Brain (organoid and tissue), 16 donors: ENCODE measurements at places on chromosomes 2 and 18. TPM values are rescaled to one million over a fixed set of nuclear protein-coding genes. Genes with fewer than 3 reads are reported as not detected.

GRCh38 chr2:37321029-37321682 lies 3.5 kb downstream of the PRKD3 start:
- no peak for DNase-seq

- DNase-seq, result no peak
Observed at GRCh38 chr2:864501-865106, 86.0 kb upstream of the SNTG2 start.

- no peak for DNase-seq
Observed at GRCh38 chr18:32317651-32318050, 127.8 kb downstream of the MEP1B start.

DNA sequence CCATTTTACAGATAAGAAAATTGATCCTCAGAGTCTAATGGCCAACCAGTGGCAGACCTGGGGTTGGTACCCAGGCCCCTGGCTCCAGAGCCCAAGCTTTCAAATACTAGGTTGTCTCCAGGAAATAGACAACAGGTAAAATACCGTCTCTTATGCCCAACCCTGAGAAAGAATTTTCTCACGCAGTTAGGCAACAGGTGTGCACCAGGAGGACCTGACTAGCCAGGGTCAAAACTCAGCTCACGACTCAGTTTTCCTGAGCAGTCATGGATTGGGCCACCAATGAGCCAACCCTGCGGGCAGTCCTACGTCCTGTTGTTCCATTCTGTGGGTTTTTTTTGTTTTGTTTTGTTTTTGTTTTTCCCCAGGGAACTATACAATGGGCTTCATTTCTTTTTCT lies 13.5 kb downstream of the TRIB2 start:
- DNase-seq, result no peak

REG3G gene
- polyA plus RNA-seq, result not detected

DNA sequence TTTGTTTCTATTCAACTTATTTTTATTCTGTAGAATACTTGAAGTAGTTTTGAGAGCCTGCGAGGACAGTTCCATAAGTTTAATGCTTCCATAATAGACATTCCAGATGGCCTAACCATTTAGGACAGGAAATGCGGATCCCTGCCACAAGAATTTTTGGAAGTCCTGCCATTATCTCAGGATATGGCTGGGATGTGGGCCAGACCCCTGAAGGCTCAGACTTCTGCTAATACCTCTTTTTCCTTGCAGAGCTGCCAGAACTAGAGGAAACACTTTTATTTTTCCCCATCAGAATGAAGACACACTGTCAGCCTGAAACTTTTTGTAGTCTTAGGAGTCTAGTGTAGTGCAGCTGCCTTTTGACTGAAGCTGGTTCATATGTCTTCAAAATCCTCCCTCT lies 806.5 kb downstream of the TDRD15 start:
- no peak for DNase-seq

- DNase-seq, result no peak
Observed at GRCh38 chr2:9370746-9371145, 52.6 kb downstream of the ITGB1BP1 start.

DNA sequence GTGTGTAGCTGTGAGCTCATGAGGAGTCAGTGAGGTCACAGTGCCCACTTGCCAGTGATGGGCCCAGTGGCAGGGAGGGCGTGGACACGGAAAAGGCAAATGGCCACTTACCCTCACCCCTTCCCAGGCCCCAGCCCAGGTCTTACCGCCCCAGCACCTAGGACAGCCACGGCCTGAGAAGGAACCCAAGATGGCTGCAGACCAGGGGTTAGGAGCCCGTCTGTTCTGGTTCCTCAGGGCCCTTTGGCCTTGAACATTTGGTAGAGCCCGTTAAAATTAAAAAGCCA lies 74.1 kb downstream of the EMX1 start:
- DNase-seq, result no peak

DNA sequence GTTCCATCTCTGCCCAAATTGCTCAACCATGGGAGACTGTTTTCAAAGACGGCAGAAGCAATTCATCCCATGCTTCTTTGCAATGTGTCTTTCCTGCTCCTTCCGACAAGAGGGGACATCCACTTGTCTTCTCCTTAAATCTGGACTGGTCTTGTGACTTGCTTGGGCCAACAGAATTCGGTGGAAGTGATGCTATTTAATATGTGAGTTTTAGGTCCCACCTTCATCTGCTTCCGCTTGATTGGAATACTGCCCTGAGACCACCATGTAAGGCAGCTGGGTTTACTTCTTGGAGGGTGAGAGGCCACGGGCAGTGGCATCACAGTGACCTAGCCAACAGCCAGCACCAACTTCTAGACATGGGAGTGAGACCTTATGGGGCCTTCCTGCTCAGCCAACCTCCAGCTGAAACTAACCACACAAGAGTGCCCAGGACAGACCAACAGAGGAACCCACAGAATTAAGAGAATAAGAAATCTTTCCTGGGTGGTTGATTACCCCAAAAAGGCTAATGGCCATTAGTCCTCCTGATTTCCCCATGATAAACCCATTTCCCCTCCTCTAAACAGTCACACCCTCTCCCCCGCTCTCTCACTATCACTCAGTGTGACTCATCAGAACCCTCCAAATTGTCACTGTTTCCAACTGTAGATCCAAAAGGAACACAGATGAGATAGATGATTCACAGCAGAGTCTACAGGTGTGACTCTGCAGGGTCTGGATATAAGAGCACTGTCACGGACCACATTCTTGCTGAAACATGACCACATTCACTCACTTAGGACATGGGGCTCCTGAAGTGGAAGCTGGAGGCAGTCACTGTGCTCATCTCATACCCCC lies 16.2 kb upstream of the RHOB start:
- DNase-seq, result no peak

- DNase-seq, result no peak
Observed at GRCh38 chr2:135783439-135783838, 41.8 kb downstream of the UBXN4 start.

- no peak for DNase-seq
Observed at GRCh38 chr18:36752929-36753865, 75.6 kb downstream of the TPGS2 start.

DNA sequence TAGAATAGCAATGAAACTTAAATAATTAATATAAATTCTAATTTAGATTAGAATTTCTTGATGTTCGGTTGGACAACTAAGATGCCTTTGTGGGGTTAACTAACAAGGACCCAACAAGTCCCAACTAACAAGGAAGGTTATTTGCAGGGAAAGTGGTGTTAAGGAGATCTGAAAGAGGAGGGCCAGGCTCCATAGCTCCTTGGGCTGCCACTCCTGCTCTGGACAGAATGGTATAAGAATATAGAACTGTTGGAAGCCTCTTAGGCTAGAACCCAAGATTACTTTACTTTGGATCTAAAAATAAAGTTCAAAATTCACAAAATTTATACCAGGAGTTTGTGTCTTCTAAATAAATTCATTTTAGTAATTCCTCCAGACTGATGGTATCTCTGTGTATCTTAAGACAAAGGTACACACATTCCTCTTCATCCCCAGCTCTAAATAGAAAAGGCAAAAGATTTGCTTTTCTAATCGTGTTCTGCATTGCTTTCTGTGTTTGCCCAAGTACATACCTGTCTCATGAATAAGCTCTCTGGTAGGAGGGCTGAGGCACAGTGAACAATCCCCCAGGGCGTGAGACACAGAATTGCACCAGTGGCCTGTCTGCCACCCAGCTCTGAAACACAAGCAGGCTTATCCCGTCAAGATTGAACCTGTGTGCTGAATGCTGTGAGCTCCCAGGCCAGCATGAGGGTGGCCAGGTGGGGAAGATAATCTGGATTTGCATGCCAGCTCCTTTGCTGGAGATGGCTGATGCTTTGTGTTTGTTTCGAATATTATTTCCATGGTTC lies 176.0 kb downstream of the ACKR3 start:
- no peak for DNase-seq

DNA sequence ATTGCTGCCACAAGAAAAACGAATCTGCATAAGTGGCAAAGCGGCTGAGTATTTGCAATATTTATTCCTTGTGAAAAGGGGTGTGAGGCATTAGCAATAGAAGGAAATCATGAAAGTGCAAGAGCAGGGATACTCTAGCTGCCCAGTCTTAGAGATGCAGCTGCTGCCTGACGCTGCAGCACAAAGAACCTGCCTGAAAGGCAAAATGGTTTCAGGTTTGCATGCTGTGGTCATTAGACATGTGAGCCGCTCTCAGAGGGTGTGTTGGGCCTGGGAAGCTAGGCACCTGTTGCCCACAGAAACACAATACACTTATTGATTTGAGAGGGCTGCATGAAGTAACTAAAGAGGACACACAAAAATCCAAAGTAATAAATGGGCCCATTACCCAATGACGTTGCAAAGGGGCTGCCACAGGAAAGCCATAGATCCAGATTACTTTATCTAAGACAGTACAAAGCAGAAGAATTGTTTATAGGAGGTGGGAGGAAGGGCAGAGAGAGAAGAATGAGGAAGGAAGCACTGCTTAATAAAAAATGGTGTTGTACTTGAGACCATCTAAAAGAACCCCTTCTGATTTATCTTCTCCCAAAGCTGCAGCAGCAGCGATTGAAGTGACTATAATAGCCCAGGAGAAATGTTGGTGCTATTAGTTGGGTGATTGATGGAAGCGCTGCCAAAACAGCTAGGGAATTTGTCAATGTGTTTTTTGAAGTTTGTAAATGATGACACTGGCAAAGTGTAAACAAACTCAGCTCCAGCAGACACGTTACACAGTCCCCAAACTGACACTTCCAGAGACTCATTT lies 492.4 kb upstream of the ACVR2A start:
- DNase-seq, result peak; percentile 36

GRCh38 chr2:122096761-122097160 lies 341.3 kb downstream of the TSN start:
- DNase-seq, result no peak

DNA sequence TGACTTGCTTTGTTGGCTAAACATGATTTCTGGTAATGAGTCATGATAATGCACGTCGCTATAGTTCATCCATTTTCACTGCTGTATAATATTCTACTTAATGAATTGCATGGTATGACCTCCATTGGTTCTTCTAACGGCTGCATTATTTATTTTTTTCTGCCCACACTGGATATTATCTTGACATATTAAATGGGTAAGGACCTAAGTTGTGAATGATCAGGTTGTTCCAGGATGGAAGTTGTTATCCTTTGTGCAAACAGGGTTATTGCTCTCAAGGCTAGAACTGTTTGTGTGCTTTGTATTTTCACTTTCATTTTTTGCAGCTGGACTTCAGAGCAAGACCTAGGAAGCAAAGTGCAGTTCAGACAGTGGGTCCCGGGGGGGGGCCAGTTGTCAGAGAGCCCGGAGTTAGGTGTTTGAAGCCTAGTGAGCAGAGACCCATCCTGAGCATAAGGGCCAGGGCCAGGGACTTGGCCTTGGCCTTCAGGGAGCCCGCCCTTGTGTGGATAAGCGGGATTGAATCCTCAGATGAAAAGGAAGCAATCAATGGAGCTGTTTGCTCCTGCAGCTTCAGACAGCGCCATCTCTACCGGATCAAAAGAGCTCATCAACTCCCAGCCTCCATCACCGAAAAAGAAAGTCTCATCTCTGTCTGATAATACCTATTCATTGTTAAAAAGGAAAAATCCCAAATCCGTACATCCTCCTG lies 48.2 kb downstream of the AGAP1 start:
- peak; percentile 64 for DNase-seq

DNA sequence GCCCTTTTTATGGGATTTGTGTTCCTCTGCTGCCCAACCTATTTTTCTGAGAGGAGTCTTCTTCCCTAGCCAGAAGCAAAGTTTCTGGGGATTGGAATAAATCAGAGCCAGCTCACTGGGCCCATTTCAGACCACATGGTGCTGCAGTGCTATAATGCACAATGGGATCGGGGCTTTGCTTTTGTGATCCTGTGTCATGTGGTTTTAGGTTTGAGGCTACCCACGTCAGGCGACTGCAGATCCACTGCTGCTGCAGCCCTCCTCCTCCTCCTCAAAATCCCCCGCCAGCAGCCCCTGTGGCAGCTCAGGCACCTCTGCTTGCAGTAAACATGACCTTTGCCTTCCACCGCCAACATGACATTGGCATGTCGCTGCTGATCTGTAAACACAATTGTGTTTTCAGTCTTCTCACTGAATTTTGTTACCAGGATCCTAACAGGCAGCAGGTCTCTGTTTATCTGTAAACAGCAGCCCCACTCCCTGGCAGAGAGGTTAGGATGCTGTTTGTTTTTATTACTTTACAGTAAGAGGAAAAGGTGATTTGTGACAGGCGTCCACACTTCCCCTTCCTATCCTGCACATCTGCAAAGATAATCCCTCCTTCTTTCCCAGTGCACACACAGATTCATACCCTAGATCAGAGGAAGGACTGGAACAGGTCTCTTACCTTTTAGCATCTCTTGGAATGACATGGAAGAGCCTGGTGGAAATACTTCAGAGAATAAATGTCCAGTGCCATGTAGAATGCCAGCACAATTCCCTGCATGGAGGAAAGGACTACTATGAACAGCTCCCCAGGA lies 130.8 kb downstream of the FOXI3 start:
- DNase-seq, result peak; percentile 19

FAM110C gene
- polyA plus RNA-seq, result 1.3 TPM

DNA sequence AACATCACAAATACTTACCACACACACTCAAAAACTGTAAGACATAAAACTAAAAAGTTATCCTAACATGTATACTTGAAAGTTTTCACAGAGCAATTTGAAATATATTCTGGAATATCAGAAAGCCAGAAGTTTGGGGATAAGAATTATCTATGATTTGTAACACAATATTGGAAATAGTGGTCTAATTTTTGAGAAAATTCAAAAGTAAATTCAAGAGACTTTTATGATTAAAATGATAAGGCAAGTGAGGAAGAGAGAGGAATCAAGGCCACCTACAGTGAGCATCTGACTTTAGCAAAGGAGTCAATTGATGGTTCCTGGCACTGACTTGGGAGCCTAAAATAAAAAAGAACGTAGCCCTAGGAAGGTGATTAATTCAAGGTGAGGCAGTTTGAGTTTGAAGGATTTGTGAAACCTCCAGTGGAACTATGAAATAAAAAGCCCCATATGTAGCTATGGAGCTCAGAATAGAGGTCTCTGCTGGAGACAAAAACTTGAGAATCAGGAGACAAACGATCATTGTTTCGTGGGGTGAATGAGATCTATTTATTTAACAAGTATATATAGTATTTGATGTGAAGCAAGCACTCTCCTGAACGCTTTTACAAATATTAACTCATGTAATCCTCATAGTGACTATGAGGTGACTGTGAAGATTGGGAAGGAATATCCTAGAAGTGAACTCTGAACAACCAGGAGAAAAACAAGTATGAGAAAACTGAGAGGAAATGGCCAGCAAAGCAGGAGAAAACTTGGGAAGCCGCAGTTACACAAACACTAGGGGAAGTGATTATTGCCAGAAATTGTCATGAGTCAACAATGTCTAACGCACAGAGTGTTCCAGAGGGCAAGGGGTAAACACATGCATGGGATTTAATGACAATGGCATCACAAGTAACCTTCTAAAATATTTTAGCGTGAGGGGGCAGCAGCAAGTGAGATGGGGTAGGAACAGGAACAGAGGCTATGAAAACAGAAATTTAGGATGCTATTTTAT lies 12.8 kb downstream of the TFPI start:
- no peak for DNase-seq

GRCh38 chr2:62547854-62548253 lies 41.9 kb upstream of the TMEM17 start:
- no peak for DNase-seq

GRCh38 chr2:174756743-174757142 lies 7.5 kb downstream of the CHRNA1 start:
- DNase-seq, result no peak

PIEZO2 gene
- polyA plus RNA-seq, result 5.9 TPM
